H9 (cell line): ENCODE measurements at places on chromosomes 7 and 10. TPM values are rescaled to one million over a fixed set of nuclear protein-coding genes. Genes with fewer than 3 reads are reported as not detected.

- no peak overlapping the region for H3K27ac ChIP-seq
- no peaks in the 10 kb centered on the region for H3K4me1 ChIP-seq
- no peaks in the 10 kb centered on the region for H3K27me3 ChIP-seq
Measured at GRCh38 chr7:57305192-57305748, 144.7 kb upstream of the ZNF716 start.

- H3K36me3 ChIP-seq, result peaks cover 8% of the 10 kb centered on the region
- no peak for DNase-seq
- no peak overlapping the region for H3K27ac ChIP-seq
- peaks cover under 1% of the 10 kb centered on the region; the same call in 1 of the 2 replicates for H3K4me1 ChIP-seq
Measured at GRCh38 chr7:129886818-129887186, 66.0 kb downstream of the UBE2H start.

DNA sequence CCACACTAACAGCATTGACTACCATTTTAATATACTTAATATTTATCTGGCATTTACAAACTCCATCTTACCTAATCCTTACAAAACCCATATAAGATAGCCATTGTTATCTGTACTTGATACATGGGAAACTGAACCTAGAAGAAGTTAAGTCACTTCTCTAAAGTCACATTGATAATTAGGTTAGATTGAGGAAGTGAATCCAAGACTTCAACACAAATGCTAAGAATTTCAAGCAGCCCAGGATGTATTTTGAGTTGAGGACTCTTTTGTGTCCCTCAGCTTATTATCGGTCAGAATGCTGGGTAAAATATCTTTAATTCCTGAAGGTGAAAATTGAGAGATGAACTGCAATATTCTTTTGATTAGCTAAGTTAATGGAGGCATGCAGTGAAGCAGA is 465.5 kb downstream of the PHTF2 start:
- H3K4me3 ChIP-seq, result no peak overlapping the region
- DNase-seq, result no peak
- no peak overlapping the region for H3K27ac ChIP-seq
- H3K36me3 ChIP-seq, result no peaks in the 10 kb centered on the region
- no peaks in the 10 kb centered on the region for H3K27me3 ChIP-seq

GRCh38 chr10:10798102-10798863 is 219.4 kb upstream of the CELF2 start:
- peaks cover 9% of the 10 kb centered on the region for H3K4me1 ChIP-seq
- no peak overlapping the region for H3K27ac ChIP-seq
- no peaks in the 10 kb centered on the region for H3K36me3 ChIP-seq
- H3K27me3 ChIP-seq, result no peaks in the 10 kb centered on the region
- DNase-seq, result peak; percentile 48

DNA sequence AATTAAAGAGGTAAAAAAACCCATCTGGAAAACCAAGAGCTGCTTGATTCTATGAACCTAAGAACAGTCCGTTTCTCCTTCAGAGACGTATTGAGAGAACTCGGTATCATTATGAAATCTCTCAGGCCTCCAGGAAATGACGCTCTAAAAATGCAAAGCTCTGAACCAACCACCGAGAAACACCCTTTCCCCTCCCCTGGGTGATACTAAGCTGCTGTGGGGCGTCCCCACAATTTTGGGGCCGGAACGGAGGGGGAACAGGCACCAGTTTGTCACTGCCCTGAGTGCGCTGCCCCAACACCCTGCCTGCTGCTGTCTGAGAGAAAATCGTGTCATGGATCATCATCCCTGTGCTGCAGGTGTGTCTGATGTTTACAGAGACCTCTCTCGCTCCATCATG is 509.5 kb downstream of the DNAJB6 start:
- H3K4me3 ChIP-seq, result no peak overlapping the region
- H3K27ac ChIP-seq, result no peak overlapping the region
- no peaks in the 10 kb centered on the region for H3K36me3 ChIP-seq
- H3K27me3 ChIP-seq, result no peaks in the 10 kb centered on the region
- peaks cover 4% of the 10 kb centered on the region; the same call in 1 of the 2 replicates for H3K4me1 ChIP-seq

CDH23 gene
- total RNA-seq, result 1.1 and 2.1 TPM in 2 replicates

UPK3B gene
- total RNA-seq, result 2.1 and 3.5 TPM in 2 replicates

ITPRID1 gene
- 1.1 and 1.2 TPM in 2 replicates for total RNA-seq

BICC1 gene
- 0.57 and 0.64 TPM in 2 replicates for total RNA-seq
